ENCODE measurements at places on chromosomes 12 and 14. TPM values are rescaled to one million over a fixed set of nuclear protein-coding genes. Genes with fewer than 3 reads are reported as not detected.

LRRC43 gene
- total RNA-seq, result 0.37 TPM

EPS8 gene
- 43.1 TPM for total RNA-seq

GALNT9 gene
- 4.4 TPM for total RNA-seq

GPRC5D gene
- not detected for total RNA-seq

PRIMA1 gene
- 0.39 TPM for total RNA-seq

SYNJ2BP gene
- 11.7 TPM for total RNA-seq

CELA1 gene
- not detected for total RNA-seq

PHLDA1 gene
- 53.7 TPM for total RNA-seq

Data from A549 treated with CORT108297 at 1 μM for 4 hours (cell line).